Lower lobe of right lung (tissue), 2 donors: ENCODE measurements at places on chromosomes 5 and 9. TPM values are rescaled to one million over a fixed set of nuclear protein-coding genes. Genes with fewer than 3 reads are reported as not detected.

Gene ARHGEF37
- 13.5 TPM for total RNA-seq

- no peak for DNase-seq
These were observed 356.1 kb downstream of the TUSC1 start for GRCh38 chr9:25322142-25322541.

- DNase-seq, result no peak
These were observed 8.5 kb downstream of the KLF9 start for GRCh38 chr9:70405808-70406433.

DNA sequence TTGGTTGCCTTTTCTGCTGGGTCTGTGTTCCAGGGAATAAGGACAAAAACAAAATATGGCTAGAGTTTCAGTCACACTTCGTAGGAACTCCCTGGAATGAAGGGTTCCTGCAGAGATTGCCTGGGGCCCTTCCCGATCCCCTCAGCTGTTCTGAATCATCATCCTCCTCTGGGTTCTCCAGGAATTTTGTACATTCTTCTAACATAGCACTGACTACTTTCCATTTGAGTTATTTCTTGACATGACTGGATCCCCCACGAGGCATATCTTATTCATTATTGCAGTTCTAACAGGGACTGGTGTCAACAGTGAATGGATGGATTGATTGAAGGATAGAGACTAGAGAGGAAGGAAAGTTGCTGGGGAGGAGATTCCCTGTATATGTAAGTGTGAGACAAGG is 49.2 kb upstream of the TNC start:
- DNase-seq, result no peak

GRCh38 chr5:4929092-4929655 is 211.0 kb upstream of the ADAMTS16 start:
- no peak for DNase-seq
